Stimulated activated CD4-positive, alpha-beta T cell treated with anti-CD3 and anti-CD28 coated beads, Interleukin-2, amount 100 ng/mL, for 48 hours (primary cell): ENCODE measurements at places on chromosomes 1 and 21.

DNA sequence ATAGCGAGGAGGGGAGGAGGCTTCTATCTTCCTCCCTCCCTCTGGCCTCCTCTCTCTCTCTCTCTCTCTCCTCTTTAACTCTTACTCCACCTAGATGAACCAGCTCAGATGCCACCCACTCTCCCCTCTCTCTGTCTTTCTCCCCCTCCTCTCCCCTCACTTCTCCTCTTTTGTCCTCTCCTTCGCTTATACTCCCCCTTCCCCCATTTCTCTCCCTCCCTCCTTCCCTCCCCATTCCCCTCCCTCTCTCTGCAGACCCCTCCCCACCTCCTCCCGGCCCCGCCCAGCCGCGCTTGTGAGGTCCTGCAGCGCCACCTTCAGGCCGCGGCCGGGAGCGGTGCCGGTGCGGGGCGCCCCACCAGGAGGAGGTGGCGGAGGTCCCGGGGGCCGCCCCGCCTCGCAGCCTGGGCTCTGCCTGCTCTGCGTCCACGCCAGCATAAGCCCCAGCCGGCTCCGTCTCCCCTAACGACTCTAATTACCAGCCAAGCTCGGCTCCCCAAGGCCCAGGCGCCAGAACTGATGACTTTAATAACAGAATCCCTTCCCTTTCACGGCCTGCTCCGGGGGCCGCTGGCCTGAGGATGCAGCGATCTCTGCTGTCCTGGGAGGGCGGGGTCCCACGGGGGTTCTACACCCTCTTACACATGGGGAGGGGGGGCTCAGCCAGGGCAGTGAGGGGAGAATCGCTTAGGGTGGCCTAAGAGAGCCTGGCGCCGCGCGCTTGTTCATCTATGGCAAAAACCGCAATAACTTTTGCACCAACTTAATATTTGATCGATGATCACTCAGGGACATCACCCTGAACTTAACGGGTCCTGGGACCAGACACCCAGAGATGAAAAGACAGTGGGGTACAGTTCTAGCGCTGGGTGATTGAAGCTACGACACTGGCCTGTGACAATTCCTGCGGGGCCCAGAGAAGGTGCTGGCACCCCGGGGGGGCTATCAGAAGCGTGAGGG lies 637.3 kb downstream of the MATN1 start:
- peak; percentile 47 for DNase-seq

DNA sequence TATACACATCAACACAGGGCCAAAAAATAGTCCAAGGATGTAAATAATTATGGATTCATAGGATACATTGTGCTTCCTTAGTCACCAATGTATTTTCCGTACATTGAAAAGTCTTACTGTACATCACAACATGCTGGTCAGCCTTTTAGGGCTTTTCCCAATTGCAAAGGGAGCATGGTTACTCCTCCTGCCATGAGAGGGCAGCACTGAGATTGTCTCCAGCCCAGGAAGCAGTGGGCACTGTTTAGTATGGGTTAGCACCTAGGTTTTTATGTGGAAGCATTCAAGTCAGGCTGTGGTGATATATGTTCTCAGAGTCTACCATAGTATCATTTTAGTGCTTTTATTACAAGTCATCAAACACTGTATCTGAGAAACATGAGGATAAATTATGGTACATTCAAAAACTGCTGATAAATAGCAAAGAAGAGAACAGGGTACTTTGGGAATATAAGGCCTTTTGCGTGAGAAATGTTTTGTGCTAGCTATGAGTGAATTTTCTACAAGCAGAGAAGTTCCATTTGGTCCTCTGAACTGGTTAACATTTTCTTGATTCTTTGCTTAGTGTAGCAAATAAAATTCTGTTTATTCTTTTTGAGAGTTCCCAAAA lies 34.0 kb downstream of the ST6GALNAC5 start:
- DNase-seq, result peak; percentile 34

- DNase-seq, result no peak
Measured at GRCh38 chr1:36565576-36566501, 83.1 kb upstream of the CSF3R start.

GRCh38 chr1:160705742-160706141 lies 5.9 kb downstream of the CD48 start:
- no peak for DNase-seq

DNA sequence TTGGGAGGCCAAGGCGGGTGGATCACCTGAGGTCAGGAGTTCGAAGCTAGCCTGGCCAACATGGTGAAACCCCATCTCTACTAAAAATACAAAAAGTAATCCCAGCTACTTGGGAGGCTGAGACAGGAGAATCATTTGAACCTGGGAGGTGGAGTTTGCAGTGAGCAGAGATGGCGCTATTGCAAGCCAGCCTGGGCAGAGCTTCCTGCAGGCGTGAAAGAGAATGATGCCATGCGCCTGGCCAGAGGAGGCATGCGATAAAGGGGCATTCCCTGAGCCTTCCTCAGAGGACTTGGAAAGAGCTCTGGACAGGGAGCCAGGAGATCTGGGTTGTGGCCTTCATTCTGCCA lies 3.2 kb downstream of the E2F2 start:
- DNase-seq, result no peak

DNA sequence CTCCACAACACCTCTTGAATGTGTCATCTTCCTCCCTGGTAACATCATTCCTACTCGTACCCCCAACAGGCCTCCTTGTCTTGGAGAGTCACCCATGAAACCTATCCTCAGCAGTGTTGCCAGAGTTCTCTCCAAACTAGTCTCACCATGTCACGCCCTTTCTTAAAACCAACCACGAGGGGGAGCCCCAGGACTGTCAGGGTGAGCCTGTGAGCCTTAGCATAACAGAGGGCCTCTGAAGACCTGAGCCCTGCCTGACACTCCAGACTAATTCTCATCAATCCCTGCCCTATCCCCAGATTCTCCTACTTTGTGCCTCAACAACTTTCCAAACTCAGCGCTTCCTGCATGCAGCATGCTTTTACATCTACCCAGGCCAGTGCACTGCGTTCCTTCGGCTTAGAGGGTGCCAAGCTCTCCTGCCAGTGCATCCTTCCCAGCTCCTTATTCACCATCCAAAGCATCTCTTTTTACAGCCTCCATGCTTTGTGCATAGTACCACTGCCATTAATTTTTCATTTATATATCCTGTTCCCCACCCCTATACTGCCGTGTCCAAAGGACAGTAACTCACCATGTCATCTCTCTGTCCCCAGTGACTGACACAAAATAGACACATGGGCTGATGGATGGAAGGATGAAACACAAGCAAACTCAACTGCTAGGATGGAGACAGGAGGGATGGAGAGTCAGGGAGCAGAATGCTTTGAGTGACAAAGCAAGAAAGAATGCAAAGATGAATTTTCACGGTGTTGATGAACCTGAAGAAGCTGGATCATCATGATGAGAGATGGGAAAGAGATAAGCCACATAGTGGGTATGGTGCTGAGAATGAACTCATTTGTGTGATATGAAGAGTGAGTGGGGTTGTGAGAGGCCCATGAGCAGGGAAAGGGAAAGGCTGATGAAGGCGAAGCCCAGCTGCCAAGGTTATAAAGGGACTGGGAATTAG lies 34.0 kb downstream of the ZNF697 start:
- peak; percentile 73 for DNase-seq
